ENCODE measurements at places on chromosomes 2 and 18. TPM values are rescaled to one million over a fixed set of nuclear protein-coding genes. Genes with fewer than 3 reads are reported as not detected.

CRACDL gene
- total RNA-seq = 0.22 TPM

IL18R1 gene
- total RNA-seq = 17.9 TPM

KRTCAP3 gene
- 4.0 TPM for total RNA-seq

AQP12A gene
- not detected for total RNA-seq

- DNase-seq = no peak
- no peak overlapping the region for H3K4me3 ChIP-seq
- no peaks in the 10 kb centered on the region for H3K4me1 ChIP-seq
- H3K27ac ChIP-seq = no peak overlapping the region
These were observed 24.0 kb downstream of the NETO1 start for GRCh38 chr18:72843743-72844142.

DNA sequence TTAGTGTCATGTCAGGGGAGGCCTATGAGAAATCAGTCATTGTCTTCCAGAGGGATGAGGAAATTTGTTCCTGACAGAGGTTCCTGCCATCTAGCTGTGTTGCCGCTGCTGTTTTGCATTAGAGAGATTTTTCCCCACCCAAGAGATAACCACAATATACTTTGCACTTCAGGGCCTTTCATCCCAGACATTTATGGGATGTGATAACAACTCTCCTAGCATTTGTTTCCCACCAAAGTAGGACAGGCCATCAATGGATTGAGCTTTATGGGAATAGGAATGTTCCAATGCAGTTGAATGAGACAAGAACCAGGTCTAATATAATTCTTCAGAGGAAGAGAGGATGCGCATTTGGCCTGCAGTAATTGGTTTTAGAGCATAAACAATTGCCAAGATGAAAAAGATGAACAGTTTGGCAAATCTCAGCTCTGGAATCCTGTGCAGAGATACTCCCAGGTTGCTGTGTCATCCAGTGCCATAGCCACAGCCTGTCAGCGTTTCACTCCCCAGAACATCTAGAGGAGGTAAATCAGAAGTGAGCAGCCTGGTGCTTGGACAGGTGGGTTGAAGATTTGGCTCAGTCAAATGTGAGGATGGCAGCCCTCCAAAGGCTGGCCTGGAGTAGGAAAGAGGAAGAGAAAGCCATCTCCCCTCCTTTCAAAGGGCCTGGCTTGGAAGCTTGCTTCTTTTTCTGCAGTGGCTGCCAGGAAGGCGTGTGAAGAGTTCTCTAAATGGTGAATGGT lies 93.7 kb upstream of the SETBP1 start:
- no peaks in the 10 kb centered on the region for H3K27me3 ChIP-seq
- no peaks in the 10 kb centered on the region for H3K36me3 ChIP-seq
- H3K4me1 ChIP-seq = no peaks in the 10 kb centered on the region
- no peak overlapping the region for H3K4me3 ChIP-seq
- no peak overlapping the region for H3K27ac ChIP-seq

UGT1A10 gene
- not detected for total RNA-seq

DNA sequence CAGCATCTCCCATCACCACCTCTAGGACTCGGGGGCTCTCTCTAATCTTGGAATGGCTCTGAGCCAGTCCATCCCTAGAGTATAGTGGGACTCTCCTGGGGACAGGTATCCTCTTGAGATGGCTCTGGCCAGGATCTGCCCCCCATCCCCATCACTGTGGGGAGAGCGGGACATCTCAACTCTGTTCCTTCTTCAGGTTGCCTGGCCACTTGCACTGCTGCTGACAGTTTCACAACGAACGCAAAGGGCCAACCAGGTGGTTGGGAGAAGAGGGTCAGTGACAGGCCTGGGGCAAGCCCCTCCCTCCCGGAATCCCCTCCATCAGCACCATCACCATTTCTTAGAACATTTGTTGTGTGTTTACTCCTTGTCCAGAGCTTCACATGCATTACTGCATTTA lies 62.6 kb downstream of the CIB4 start:
- H3K4me1 ChIP-seq = no peaks in the 10 kb centered on the region
- DNase-seq = no peak
- H3K27me3 ChIP-seq = no peaks in the 10 kb centered on the region
- H3K4me3 ChIP-seq = no peak overlapping the region

GRCh38 chr2:200700856-200701255 lies 110.9 kb upstream of the BZW1 start:
- H3K36me3 ChIP-seq = no peaks in the 10 kb centered on the region
- H3K4me3 ChIP-seq = no peak overlapping the region
- no peak overlapping the region for H3K27ac ChIP-seq
- DNase-seq = no peak
- H3K27me3 ChIP-seq = no peaks in the 10 kb centered on the region

KLF11 gene
- 7.5 TPM for total RNA-seq

DNA sequence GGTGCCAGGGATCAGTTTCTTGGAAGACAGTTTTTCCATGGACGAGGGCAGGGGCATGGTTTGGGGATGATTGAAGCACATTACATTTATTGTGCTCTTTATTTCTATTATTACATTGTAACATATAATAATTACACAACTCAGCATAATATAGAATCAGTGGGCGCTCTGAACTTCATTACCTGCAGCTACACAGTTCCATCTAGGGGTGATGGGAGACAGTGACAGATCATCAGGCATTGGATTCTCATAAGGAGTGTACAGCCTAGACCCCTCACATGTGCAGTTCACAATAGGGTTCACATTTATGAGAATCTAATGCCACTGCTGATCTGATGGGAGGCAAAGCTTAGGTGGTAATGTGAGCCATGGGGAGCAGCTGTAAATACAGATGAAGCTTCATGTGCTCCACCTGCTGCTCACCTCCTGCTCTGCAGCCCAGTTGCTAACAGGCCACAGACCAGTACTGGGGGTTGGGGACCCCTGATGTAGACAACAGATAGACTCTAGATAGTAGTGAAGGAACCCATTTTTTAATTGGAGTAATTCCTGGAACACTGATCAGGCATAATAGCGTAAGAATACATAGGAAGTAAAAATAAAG lies 41.5 kb upstream of the MC4R start:
- no peaks in the 10 kb centered on the region for H3K4me1 ChIP-seq
- H3K27me3 ChIP-seq = no peaks in the 10 kb centered on the region
- no peak for DNase-seq
- H3K36me3 ChIP-seq = no peaks in the 10 kb centered on the region

CHRNG gene
- not detected for total RNA-seq

GRCh38 chr2:60482222-60482621 lies 71.2 kb downstream of the BCL11A start:
- H3K27ac ChIP-seq = no peak overlapping the region
- H3K4me3 ChIP-seq = no peak overlapping the region
- H3K4me1 ChIP-seq = no peaks in the 10 kb centered on the region
- H3K27me3 ChIP-seq = no peaks in the 10 kb centered on the region

COL5A2 gene
- total RNA-seq = 1.2 TPM

DNA sequence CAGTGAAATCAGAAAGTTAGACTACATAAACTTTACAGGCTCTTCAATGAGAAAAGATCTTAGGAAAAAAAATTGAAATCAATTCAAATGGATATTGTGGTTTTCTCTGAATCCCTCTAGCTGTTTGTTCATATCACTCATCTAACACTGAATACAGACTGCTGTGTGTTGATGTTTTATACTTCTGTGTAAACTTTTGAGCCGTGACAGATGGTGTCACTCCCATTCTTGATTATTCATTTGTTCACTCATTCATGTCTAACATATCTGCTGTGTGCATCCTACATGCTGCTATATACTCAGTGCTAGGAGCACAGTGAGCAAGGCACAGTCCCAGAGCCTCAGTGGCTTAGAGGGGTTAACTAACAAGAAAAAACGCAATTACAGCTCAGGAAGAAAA lies 12.6 kb downstream of the KLHL23 start:
- no peak overlapping the region for H3K27ac ChIP-seq
- H3K4me1 ChIP-seq = no peaks in the 10 kb centered on the region
- no peak for DNase-seq
- H3K36me3 ChIP-seq = no peaks in the 10 kb centered on the region
- H3K4me3 ChIP-seq = no peak overlapping the region

GRCh38 chr2:224433442-224433841 lies 31.5 kb upstream of the FAM124B start:
- H3K36me3 ChIP-seq = no peaks in the 10 kb centered on the region
- H3K4me1 ChIP-seq = no peaks in the 10 kb centered on the region
- H3K27me3 ChIP-seq = no peaks in the 10 kb centered on the region
- no peak overlapping the region for H3K27ac ChIP-seq
- H3K4me3 ChIP-seq = no peak overlapping the region
- DNase-seq = no peak

DNA sequence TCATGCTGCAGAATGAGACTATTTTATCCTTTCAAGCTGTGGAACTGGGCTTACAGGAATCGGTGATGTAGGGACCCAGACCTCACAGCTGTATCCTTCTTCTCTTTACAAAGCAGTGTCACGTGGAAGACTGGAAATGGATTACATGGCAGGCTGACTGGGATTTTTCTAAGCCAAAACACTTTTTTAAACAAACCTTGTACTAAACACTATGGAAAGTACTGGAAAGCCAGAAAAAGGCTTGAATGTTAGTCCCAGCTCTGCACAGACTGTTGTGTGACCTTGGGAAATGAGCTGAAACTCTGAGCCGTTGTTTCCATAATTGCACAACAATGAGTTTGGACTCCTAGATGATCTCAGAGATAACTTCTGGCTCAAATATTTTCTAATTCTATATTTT lies 7.6 kb upstream of the ADAM23 start:
- no peak for DNase-seq
- H3K4me1 ChIP-seq = no peaks in the 10 kb centered on the region
- H3K27ac ChIP-seq = no peak overlapping the region
- H3K4me3 ChIP-seq = no peak overlapping the region

DNA sequence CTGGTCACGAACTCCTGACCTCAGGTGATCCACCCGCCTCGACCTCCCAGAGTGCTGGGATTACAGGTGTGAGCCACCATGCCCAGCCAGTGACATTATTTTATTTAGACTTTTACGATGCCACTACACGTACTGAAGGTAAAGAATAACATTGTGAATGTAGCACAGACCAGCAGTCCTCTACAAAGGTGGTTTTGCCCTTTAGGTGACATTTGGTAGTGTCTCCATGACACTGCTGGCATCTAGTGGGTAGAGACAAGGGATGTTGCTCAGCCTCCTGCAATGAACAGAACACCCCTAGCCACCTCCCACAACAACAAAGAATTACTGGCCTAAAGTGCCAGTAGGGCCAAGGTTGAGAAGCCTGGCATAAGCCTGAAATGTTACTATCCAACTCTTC lies 69.5 kb downstream of the MYOM1 start:
- no peaks in the 10 kb centered on the region for H3K27me3 ChIP-seq
- H3K27ac ChIP-seq = no peak overlapping the region
- H3K4me3 ChIP-seq = no peak overlapping the region
- no peaks in the 10 kb centered on the region for H3K36me3 ChIP-seq

DNA sequence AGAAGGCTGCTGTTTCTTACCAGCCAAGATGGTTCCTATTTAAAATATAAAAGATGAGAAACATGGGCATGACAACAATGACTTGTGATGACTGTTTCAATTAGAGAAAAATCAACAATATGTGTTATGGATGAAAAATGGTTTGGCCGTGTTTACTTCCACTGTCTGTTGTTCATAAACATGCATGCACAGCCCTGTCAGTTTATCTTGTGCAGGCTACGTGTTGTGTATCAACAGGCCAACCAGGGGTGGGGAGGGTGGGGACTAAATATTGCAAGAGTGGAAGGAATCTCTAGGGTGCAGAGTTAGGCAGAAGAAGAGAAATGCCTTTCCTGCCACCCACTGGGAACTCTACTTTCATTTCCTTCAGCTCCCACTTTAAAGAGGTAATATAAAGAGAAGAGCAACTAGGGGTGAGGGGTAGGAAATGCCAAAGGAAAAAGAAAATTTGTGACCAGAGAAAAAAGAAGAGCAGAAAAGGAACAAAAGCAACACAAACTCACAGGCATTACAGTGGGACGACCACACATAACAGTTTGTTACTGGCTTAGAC lies 116.8 kb upstream of the MEIS1 start:
- no peak for DNase-seq
- H3K27me3 ChIP-seq = no peaks in the 10 kb centered on the region
- no peaks in the 10 kb centered on the region for H3K4me1 ChIP-seq
- H3K27ac ChIP-seq = no peak overlapping the region

CD28 gene
- 64.1 TPM for total RNA-seq

GRCh38 chr18:41745166-41746049 lies 209.6 kb upstream of the PIK3C3 start:
- H3K36me3 ChIP-seq = no peaks in the 10 kb centered on the region
- DNase-seq = no peak
- no peak overlapping the region for H3K27ac ChIP-seq
- no peaks in the 10 kb centered on the region for H3K4me1 ChIP-seq

GRCh38 chr18:32896776-32897547 lies 124.1 kb upstream of the KLHL14 start:
- H3K36me3 ChIP-seq = no peaks in the 10 kb centered on the region
- no peak overlapping the region for H3K27ac ChIP-seq
- no peak for DNase-seq
- no peaks in the 10 kb centered on the region for H3K27me3 ChIP-seq
- H3K4me1 ChIP-seq = no peaks in the 10 kb centered on the region

FAHD2B gene
- total RNA-seq = 21.5 TPM

DNA sequence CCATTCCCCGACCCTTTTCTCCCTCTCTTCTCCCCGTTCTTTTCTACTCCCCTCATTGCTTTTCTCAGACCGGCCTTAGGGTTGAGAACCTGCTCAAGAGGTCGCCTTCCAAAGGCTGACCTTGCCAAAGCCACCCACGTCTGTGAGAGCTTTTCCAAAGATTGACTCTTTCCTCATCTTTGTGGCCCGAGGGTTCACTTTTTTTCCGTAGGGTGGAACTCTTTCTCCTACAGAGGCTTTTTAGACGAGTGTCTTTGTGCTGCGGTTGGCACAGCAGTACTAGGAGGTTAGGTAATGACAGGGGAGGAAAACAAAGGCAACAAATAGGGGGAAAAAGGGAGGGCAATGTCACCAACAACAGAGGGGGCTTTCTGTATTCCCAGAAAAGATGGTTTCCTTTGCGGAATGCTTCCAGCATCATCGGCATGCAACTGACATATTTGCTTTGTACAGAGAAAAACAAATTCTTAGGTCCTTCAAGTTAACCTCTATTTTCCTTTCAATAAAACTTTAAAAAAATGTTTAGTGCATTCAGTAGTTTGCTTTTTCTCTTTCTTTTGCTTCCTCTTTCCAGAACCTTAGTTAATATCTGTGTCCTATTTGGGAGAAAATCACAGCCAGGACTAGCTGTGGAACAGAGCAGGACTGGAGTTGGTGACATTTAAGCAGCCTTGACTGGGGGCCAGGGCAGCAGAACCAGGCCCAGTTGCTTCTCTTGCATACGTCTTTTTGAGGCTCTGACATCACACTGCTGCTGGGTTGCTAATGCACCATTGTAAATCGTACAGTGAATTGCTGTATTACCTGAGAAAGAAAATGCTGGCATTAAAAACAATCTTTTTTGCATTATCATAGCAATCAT lies 188.1 kb upstream of the FANCL start:
- H3K4me3 ChIP-seq = no peak overlapping the region
- no peak for DNase-seq
- H3K27ac ChIP-seq = no peak overlapping the region
- no peaks in the 10 kb centered on the region for H3K4me1 ChIP-seq

GRCh38 chr18:61662726-61663125 lies 230.1 kb downstream of the RNF152 start:
- no peaks in the 10 kb centered on the region for H3K4me1 ChIP-seq
- no peaks in the 10 kb centered on the region for H3K27me3 ChIP-seq
- H3K4me3 ChIP-seq = no peak overlapping the region
- no peak for DNase-seq
- H3K27ac ChIP-seq = no peak overlapping the region

- no peak overlapping the region for H3K4me3 ChIP-seq
- no peaks in the 10 kb centered on the region for H3K4me1 ChIP-seq
- no peak overlapping the region for H3K27ac ChIP-seq
These were observed 201.2 kb upstream of the TNP1 start for GRCh38 chr2:217060951-217061547.
